ENCODE measurements at places on chromosomes 4 and X. TPM values are rescaled to one million over a fixed set of nuclear protein-coding genes. Genes with fewer than 3 reads are reported as not detected.

DNA sequence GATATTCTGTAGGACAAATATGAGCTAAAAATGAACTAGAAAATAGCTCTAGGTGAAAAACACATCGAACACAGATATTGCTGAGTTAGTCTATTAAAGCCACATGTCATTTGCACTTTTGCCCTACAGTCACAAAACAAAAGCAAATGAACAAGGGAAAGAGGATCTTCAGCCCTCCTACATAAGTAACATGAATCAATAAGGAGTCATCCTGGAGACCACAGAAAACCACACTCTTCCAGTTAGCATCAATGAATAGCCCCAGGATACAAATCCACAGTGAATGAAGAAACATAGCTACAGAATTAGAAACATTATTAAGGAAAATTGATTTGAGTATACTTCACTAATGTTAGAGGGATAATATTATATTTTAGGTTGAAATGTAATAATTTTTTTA, 311.4 kb downstream of the MAPK10 start:
- no peak for DNase-seq

The ENPEP gene
- 3.9 TPM for total RNA-seq

The BGN gene
- 77.5 TPM for total RNA-seq

The MID1 gene
- 31.8 TPM for total RNA-seq

DNA sequence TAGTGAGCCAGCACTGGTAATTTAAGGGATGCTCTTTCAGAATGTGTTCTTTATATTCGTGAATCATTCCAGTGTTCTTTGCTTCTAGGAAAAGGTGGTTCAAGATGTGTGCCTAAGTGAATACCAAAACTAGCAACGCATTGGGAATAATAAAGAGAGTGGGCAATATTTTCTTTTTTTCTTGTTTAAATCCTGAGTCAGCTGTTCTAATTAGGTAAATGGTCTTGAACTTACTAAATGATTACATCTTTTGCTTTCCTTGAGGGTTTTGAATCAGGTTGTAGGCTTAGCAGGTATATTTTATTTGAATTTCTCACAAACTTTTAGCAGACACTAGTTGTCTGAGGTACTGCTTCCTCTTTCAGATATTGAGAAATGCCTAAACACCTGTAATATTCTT, 29.5 kb downstream of the ENPEP start:
- DNase-seq: no peak

DNA sequence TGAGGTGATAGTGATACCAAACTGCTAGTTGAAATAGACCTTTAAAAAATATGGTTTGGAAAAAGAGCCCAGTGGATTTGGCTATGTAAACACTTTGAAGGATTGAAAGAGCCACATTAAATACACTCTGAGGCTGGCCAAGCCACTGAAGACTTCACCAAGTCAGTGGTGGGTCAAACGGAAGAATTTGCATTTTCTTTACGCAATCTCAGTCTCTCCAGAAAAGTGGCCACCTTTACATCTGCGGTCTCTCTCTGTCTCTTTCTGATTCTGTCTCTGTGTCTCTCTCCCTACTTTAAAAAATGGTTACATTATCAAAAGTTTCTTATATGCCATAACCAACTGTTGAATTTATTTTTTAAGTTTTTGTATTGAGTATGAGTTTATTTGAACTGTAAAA, 651.2 kb upstream of the PITX2 start:
- no peak for DNase-seq

Data from ureter (tissue), 1 donor.